Dermis blood vessel endothelial cell (primary cell): ENCODE measurements at places on chromosomes 16 and 17. TPM values are rescaled to one million over a fixed set of nuclear protein-coding genes. Genes with fewer than 3 reads are reported as not detected.

DNA sequence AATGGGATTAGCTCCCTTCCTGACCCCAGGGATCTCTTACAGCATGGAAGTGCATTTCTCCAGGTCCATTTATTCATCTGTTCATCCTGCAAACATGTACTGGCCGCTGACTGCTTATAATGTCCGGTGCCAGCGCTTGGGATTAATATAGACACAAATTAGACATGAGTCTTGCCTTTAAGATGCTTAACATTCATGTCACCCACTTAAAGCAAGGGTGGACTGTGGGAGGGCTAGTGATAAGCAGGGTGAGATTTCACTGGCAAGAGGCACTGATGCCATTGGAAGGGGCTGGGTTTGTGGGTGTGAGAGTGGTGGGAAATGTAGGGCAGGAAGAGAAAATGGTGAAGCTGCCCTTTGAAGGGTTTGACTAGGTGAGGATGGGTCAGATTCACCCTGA lies 92.2 kb upstream of the MPHOSPH6 start:
- no peak for DNase-seq

GRCh38 chr17:50185631-50186471 lies 15.6 kb downstream of the COL1A1 start:
- DNase-seq: no peak

- DNase-seq: no peak
Observed at GRCh38 chr17:41925991-41926590, 4.3 kb upstream of the ODAD4 start.

DNA sequence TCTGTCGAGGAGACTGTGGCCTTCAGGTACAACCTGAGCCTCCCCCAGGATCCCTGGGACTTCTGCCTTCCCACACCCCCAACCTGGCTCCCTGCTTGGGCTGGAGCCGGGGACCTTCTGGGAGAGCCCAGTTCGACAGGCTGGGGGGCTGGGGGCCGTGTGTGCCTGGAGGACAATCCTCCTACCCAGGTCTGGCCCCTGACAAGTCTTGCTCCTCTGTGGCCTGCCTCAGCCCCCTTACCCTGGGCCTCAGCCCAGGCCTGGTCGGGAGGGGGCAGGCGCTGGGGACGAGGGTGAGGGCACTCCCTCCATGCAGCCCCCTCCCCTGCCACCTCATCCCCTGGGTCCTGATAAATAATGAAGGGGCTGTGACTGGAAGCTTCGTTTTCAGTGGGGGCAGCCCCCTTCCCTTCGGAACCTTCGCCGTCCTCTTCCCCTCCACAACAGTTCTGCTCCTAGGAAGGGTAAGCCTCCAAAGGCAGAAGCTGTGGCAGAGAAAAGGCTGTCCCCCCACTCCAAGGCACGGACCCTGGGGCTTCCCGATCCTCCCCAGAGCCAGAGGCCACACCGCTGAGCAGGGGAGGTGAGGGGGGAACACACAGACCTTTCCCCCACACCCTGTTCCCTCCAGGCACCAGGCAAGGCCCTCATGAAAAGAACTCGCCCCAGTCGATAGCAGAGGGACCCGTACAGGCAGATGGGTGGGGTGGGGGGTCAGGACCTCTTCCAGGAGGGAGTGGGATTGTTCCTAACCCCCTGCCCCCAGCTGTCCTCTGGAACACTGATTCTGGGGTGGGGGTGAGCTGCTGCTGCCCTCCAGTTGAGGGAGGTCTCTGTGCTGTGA lies 5.0 kb upstream of the BAHCC1 start:
- DNase-seq: no peak

GRCh38 chr16:67719778-67720144 lies 645 bp upstream of the GFOD2 start:
- peak; percentile 67 for DNase-seq

DNA sequence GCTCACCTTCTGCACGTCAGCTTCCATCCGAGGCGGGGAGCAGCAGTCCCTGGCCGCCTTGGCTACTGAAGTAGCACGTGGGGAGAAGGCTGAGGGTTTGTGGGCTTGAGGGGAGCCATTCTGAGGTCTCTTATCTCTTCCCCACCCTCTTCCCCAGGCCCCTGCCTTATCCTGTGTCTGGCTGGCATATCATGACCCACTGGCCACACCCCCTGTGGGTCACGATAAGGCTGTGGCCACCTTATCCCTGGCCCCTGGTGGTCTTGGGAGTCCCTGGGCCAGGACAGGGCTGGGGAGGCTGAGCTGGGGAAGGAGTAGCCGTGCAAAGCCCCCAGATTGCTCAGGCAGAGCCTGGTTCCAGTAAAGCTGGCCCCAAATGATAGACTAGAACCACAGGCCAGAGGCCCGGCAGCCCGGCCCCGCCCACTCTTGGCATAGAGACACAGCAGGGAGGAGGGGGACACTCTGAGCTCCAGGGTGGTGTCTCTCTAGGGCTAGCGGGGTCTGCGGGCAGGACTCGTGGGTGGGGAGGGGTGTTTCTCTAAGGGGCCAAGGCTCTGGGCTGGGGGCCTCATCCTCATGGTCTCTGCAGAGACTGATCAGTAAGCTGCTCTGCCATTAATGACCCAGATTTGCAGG lies 7.6 kb downstream of the SPNS2 start:
- DNase-seq: no peak

DNA sequence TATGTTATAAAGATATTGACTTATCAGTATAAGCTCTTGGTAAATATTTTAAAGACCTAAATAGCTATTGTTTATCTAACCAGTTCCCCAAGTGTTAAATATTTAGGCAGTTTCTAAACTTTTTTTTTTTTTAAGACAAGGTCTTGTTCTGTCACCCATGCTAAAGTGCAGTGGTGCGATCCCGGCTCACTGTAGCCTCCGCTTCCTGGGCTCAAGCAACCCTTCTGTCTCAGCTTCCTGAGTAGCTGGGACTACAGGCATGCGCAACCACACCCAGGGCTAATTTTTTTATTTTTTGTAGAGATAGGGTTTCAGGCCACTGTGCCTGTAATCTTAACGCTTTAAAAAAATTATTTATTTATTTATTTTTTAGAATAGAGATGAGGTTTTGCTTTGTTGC lies 43.5 kb downstream of the SNX29 start:
- DNase-seq: no peak

DNA sequence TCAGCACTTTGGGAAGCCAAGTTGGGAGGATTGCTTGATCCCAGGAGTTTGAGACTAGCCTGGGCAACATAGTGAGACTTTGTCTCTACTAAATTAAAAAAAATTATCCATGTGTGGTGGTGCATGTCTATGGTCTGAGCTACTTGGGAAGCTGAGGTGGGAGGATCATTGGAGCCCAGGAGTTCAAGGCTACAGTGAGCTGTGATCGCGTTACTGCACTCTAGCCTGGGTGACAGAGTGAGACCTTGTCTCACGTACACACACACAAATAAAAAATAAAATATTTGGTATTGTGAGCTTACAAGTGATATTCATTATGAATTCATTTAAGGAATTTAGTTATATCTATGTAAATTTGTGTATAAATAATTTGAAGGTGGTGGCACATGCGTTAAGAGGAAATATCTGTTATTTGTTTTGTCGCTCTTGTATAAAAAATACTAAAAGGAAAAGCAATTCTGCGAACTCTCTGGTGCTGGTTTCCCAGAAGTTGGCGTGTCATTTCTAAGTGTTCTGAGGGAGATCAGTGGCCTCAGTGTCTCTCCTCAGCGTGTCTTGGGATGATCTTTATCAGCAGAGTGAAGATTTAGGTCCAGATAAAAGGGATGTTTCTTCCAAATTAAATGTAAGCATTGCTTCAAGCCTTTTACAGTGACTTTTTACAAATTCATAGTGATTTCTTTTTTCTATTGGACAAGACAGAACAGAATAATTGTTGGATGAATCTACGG lies 187.6 kb downstream of the FTO start:
- no peak for DNase-seq

DNA sequence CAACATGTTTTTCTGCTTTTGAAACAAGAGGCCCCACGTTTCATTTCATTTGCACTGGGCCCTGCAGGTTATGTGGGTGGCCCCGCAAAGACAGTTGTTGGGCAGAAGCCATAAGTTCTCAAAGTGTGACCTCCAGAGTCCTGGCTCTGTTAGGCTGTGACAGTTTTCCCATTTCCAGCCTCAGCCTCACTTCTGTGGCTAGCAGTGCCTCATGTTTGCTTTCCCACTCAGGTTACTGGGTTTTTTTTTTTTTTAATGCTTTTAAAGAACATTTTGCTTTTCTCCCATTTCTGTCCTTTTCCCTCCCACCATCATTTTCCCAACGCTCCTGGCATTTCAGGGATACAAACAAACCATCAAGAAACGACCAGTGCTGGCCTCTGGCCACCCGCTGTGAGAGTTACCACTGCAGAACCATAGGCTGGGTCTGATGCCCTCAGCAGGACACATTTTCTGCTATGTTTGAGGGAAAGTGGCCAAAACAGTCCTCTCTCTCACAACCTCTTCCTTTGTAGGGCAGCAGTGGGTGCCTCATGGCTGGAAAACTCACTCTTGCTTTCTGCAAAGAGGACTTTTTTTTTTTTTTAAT lies 159.0 kb upstream of the MPHOSPH6 start:
- DNase-seq: no peak

DNA sequence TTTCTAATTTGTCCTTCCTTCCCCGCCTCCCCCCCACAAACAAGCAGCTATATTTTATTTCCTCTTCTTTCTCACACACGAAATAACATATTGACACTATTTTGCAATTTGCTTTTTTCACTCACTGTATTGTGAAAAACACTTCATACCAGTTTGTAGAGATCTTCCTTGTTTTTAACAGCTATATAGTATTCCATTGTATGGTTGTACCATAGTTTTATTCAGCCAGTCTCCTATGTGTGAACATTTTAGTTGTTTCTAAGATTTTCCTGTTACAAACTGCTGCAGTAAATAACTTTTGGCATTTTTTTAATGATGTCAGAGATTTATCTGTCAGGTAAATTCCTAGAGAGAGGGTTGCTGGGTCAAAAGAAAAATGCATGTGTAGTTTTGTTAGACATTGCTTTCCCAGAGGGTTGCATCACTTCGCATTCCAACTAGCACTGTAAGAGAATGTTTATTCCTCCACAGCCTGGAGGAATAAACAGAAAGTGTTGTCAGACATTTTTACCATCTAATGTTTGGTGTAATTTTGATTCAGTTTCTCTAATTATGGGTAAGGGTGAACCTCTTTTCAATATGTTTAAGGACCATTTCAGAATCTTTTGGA lies 101.2 kb downstream of the MRTFB start:
- no peak for DNase-seq

- DNase-seq: no peak
Observed at GRCh38 chr17:17228521-17229279, 8.3 kb downstream of the FLCN start.

- DNase-seq: no peak
Observed at GRCh38 chr16:70610273-70611223, 35.8 kb upstream of the IL34 start.

- DNase-seq: no peak
Observed at GRCh38 chr16:59213952-59214351, 479.8 kb upstream of the GOT2 start.

- no peak for DNase-seq
Observed at GRCh38 chr17:41967141-41967920, 736 bp downstream of the CNP start.

DNA sequence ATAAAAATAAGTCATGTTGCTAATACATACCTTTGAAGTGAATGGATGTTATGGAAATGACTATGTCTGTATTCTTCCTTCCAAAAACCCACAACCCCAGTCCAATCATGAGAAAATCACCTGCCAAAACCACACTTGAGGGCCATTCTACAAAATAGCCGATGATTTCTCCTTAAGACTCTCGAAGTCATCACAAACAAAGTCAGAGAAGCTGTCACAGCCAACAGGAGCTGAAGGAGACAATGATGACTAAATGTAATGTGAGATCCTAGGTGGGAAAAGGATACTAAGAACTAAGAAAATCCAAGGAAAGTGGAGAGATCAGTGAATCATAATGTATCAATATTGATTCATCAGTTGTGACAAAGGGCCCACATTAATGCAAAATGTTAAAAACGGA lies 432.9 kb upstream of the DYNLRB2 start:
- DNase-seq: no peak

The ABCC11 gene
- not detected in 2 replicates for total RNA-seq

The CD300C gene
- not detected in 2 replicates for total RNA-seq

The CACNG5 gene
- total RNA-seq: not detected in 2 replicates

The FA2H gene
- not detected in 2 replicates for total RNA-seq

The SMIM36 gene
- not detected in 2 replicates for total RNA-seq

The CA4 gene
- total RNA-seq: 3.2 and 4.0 TPM in 2 replicates

The OR4D1 gene
- not detected in 2 replicates for total RNA-seq

The DOC2B gene
- total RNA-seq: 20.6 and 57.9 TPM in 2 replicates

The KRT13 gene
- not detected in 2 replicates for total RNA-seq

The TP53TG3F gene
- total RNA-seq: not detected in 2 replicates

The KCNH4 gene
- total RNA-seq: under 0.01 and 0.05 TPM in 2 replicates

The SLC35B1 gene
- 56.9 and 58.9 TPM in 2 replicates for total RNA-seq

The PTX4 gene
- total RNA-seq: 0.09 TPM in 1 of 2 replicates, not detected in the other

The KRTAP9-2 gene
- not detected in 2 replicates for total RNA-seq
